ENCODE measurements at places on chromosomes 7 and 10. TPM values are rescaled to one million over a fixed set of nuclear protein-coding genes. Genes with fewer than 3 reads are reported as not detected.

Gene GALNT17
- not detected for total RNA-seq

Gene MYL7
- total RNA-seq = 0.34 TPM

Gene AKR1B15
- total RNA-seq = 0.34 TPM

Gene PIK3CG
- total RNA-seq = not detected

Gene HABP2
- total RNA-seq = not detected

Gene SLC35G1
- 3.1 TPM for total RNA-seq

Gene SEPTIN14
- total RNA-seq = not detected

Gene ZNF804B
- not detected for total RNA-seq

Gene OPN1SW
- not detected for total RNA-seq

Gene CDH23
- total RNA-seq = 0.14 TPM
